Left lobe of liver (tissue), 2 donors: ENCODE measurements at places on chromosomes 7 and 10. TPM values are rescaled to one million over a fixed set of nuclear protein-coding genes. Genes with fewer than 3 reads are reported as not detected.

GRCh38 chr7:20783125-20783699 is 3.5 kb downstream of the SP8 start:
- DNase-seq, result no peak

DNA sequence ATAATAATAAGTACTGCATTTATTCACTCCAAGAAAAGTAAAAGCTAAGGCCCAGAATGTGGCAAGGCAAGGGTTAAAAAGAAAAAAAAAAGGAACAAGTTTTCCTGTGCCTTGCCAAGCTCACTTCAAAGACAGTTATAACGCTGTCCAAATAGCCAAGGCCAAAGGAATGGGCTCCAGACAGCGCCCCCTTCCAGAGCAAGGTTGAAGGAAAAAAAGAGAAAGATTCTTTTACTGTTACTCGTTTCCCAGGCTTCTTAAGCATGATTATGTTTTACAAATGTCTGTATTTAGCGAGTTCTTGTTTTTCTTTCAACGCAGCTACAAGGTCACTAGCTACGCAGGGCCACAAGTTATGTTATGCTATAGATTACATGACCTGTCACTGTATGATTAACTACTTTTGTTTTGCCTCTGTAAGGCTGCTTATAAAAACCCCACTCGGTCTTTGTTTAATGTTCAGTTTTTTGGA is 9.1 kb upstream of the EIF4H start:
- no peak for DNase-seq

DNA sequence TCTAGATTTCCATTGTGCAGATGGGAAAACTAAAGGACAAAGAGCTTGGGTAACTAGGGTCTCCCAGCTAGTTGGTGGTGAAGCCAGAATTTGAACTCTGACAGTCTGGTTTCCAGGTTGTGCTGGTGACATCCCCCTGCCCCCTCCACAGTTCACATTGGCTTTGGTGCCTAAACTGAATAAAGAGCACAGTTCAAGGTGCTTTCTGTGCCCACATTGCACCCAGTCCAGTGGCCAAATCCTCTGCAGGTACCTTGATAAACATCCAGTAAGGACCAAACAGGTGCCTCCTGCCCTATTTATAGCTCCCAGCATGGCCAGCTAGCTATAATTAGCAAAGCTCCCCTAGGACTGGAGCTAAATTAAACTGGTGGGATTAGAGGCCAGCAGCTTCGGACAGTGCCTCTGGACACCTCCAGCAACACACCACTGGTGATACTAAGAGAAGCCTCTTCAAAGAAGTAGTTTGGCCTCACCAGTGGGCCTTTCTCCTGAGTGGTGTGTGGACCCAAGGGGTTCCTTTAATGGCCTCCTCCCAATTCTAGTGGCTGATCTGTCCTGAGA is 59.9 kb downstream of the KCNMA1 start:
- DNase-seq, result peak; percentile 61

DNA sequence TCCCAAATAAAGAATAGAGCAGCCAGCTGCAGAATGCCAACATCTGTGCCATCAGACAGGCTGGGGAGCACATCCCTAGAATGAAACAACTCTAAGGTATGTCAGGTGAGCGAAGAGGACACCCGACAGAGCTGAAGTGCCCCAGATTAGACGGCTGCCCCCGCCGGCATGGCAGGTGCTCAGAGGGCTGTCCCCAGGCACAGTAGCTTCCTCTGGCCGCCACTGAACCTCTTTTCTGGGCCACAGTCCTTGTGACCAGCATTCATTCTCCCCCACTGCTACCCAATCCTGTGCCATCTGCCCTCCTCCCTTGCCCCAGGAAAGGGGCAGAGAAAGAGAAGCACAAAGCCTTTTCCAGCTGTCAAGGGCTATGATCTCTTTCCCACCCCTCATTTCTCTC is 41.7 kb downstream of the RGS10 start:
- DNase-seq, result no peak

DNA sequence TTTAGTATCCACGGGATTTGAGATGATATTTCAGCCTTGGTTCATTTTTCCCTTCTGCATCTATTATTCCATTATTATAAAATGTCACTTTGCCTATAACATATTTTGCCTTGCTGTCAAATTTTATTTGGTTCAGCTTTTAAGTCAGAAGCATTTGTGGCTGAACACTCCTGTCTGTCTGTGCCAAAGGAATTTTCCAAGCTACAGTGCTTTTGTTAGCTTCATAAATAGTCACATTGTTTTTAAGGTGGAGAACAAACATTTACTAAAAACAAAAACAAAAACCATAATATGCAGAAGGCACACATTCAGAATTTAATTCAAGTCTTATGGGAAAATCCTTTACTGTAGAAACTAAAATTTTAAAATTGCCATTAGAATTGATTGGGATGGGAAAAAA is 33.8 kb upstream of the ELMO1 start:
- DNase-seq, result no peak

DNA sequence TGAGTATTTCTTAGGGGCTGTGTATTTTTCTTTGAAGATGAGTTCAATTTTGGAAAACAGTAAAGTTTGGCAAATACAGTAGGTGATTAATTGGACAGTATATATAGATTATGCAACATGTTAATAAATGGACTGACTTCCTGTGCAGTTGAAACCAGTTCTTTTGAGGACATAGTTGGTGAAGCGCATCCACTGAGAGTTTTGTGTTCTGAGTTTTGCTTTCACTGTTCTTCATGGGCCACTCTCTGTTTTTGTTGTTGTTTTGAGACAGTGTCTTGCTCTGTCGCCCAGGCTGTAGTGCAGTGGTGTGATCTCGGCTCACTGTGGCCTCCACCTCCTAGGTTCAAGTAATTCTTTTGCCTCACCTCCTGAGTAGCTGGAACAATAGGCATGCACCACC is 109.0 kb downstream of the SDHAF3 start:
- no peak for DNase-seq

GRCh38 chr10:28293236-28294168 is 9.4 kb downstream of the MPP7 start:
- no peak for DNase-seq

The OR6V1 gene
- not detected for total RNA-seq
